Stimulated activated CD4-positive, alpha-beta T cell treated with anti-CD3 and anti-CD28 coated beads, Interleukin-1b, Interleukin-23, amount 100 ng/mL, for 4 hours (primary cell): ENCODE measurements at places on chromosomes 12 and 14.

DNA sequence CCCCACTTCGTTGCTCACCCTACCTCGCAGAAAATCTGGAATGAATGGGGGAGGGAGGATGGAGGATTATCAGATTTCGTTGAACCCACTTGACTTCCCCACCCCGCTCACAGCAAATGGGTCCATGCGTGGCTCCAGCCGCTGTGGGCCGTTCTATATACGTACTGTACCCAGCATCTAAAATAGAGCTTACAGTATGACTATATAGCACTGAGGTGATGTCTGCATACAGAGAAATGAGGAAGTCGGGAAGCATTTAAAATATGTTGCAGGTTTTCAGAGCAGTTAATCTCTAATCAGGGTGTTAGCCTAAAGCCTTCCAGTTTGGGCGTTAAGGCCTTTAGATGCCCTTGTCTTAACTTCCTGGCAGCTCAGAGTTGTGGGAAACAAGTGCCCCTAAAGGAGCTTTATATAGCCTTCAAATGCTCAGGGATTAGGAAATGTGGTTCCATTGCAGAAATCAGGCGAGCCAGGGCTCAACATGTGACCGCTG, 1.4 kb downstream of the BICDL1 start:
- no peak for DNase-seq

- no peak for DNase-seq
Observed at GRCh38 chr12:28057856-28058615, 85.5 kb upstream of the PTHLH start.

- DNase-seq: no peak
Observed at GRCh38 chr14:71366861-71367260, 459.6 kb downstream of the PCNX1 start.

DNA sequence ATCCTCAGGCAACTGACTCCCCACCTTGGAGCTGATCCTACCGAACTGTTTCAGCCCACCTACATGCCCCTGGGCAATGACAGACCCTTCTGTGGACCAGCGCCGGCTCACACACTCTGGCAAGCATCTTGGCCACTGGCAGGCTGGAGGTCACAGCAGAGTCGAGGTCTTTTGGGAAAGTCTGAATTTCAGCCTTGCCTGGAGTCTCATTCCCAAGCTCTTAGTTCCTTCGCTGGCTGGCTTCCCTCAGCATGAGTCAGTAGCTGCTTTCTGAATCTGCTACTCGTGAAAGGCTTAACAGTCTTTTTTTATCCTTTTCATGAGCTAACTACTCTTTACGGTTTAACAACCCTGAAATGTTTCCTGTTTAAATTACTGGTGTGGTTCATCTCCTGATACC, 44.5 kb downstream of the ASCL4 start:
- no peak for DNase-seq

DNA sequence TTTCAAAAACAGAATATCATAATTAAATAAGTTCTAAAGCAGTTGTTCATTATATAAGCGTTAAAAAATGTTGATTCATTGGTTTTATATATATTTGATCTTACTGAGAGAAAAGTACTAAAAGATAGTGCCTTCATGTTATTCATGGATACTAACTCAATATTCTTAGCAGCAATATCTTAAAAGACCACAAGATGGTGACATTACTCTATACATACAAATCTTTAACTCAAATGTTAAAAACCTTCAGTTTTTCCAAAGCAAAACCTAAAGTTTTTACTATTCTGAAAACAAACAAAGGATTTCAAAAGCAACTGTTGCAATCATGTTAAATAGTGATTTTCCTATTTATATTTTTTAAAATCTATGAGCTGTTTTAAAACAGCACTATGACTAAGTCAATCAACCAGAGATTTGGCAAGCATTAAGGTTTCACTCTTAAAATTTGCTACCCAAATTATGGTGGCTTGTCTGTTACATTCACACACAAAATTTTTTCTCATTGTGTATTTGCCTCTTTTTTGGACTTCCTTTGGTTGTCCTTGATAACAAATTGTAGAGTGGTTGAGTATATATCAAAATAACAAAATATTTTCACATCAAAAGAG, 50.1 kb upstream of the RERGL start:
- no peak for DNase-seq

DNA sequence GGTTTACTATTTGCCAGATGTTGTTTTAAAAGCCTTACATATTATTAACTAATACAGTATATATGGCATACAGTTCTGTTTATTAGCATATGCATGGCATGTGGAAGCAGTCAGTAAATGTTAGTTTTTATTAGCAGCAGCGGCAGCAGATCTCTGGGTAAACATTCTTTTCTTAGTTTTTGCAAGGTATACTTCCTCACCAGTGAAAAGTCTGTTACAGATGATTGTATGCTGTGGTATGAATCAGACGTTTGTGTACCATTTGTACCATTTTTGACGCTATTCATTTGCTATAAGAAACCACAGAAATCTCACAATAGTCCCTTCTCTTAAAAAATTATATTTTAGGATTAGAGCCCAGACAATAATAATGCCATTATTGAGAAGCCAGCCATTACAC, 17.8 kb downstream of the STK38L start:
- no peak for DNase-seq

GRCh38 chr12:94874518-94875302, 128.8 kb downstream of the NDUFA12 start:
- no peak for DNase-seq

GRCh38 chr14:20409226-20409625, 4.1 kb downstream of the TEP1 start:
- no peak for DNase-seq

DNA sequence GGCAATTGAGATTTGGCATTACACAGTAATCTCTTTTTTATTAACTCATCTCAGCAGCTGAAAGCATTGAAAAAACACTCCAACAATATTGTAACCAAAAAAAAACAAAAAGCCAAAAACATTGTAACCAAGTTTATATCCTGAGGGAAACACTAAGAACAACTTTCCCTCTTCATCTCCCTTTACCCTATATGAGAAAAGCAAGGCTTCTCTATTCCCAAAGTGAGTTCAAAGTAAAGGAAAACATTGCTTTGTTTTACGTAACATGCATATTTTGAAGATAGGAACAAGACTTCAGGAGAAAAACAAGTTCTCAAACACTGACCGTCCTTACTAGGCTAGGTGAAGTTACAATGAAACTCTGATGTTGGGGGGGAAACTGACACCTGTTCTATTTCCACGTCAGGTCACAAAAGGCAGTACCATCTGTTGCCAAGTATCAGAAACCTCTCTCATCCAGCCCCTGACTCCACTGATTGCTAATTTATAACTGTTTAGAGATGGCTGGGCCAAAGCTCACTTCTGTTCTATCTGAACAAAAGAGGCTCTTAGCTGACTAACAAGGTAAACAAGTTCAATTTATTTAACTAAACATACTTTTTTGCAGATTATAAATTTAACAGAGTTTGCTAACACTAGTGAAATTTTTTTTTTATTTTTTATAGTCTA, 67.9 kb upstream of the PLXNC1 start:
- no peak for DNase-seq

DNA sequence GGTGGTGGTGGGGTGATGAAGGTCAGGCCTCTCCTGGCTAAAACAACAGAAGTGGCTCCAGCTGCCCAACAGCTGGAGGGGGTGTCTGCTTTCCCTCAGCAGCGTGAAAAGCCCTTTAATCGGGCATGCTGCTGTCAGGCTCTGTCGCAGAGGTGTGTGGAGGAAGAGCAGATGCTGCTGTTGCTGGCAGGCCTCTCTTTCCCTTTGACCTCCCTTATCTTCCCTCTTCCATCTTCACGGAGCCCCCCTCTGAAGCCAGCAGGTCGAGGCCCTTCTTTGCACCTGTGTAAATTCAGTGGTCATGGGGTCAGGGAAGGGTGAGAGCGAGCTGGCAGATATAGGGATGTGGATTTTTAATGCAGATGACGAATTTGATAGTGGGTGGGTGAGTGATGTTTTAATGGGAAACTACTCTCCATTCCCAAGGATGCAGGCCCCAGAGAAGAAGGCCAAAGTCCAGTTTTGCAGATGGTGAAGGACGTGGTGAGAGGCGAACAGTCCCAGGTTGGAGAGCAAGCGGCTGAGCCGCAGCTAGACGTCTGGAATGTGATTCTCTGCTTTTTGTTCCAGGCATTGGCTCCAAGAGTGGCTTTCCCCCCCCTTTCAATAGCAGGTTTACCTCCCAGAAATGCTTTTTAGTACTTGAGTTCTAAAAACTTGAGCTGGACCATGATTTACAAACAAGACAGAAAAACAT, 64.0 kb downstream of the SMOC1 start:
- no peak for DNase-seq
